A172 (cell line): ENCODE measurements at places on chromosomes 16 and 17.

DNA sequence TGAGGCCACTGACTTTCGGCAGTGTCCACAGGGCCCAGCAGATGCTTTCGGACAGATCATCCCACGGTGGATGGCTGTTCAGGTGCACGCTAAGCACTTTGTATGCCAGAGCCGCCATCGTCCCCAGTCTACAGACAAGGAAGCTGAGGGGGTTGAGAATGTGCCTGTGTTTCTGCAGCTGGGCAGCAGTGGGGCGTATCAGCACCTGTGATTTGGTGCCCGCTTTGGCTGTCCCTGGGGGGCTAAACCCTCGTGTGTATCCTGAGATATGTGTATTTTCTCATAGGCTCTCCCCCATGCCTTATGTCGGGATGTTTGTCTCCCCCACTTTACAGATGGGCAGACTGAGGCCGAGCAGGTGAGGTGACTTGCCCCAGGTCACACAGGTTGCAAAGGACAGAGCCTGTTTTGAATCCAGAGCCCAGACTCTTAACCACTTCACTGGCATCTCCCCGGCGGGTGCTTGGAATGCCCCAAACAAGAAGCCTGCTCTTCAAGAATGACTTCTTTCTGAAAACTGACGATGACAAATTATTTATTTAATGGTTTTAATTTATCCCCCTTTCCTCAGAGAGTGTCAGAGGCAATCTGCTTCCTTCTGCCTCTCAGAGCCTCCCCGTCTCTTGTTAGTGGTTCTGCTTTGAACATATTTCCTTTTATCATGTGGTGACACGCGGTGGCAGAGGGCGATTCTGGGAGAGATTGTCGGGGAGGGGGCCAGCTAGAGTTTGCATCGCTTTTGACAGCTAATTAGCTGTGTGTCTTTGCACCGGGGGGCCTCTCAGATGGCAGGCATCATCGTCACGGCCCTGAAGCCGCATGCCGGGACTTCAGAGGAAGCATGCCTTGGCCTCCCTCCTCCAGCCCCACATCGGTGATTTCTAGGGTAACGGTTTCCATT lies 149.6 kb upstream of the CIBAR2 start:
- no peak for DNase-seq

- no peak for DNase-seq
These were observed 27.0 kb downstream of the LGALS3BP start for GRCh38 chr17:78952706-78953105.

DNA sequence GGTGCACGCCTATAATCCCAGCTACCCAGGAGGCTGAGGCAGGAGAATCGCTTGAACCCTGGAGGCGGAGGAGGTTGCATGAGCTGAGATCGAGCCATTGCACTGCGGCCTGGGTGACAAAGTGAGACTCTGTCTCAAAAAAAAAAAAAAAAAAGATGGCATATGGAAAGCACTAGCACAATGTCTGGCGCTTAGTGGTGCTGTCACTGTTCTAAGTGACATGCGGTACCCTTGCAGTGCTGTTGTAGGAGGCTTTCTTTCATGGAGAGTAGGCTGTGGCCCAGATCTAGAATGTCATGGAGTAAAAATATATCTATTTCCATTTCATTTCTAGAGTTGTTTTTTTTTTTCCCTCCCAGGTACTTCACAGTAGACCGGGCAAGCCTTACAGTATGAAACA lies 14.6 kb upstream of the METTL9 start:
- no peak for DNase-seq

GRCh38 chr17:40086150-40087044 lies 14.0 kb downstream of the NR1D1 start:
- DNase-seq, result no peak

- DNase-seq, result no peak
These were observed 82.3 kb upstream of the DOC2B start for GRCh38 chr17:263773-264172.
